ENCODE measurements at places on chromosomes 6 and 20.

- DNase-seq, result no peak
Measured at GRCh38 chr6:33192105-33192646, at the start of gene COL11A2. COL11A2 (minus strand) TSS chr6:33192467; CDS start chr6:33192240, 227 bp downstream.

DNA sequence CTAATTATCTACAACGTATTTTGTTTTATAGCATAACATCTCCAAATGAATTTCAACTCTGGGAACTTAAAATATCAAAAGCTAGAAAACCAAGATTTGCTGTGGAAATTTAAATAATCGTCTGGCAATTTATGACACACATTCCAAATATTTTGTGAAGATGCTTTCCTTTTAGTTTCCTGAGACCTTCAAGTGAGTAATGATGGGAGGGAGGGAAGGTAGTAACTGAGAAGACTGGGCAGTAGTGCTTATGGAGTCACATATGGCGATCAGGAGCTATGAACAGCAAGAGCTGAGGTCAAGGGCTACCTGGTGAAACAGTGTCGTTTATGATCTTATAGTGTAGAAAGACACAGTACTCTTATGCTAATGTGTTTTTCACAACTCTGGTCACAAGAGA is 178.2 kb upstream of the THEMIS start:
- no peak for DNase-seq

GRCh38 chr20:64011366-64011779 is 24.6 kb upstream of the C20orf204 start:
- DNase-seq, result no peak

DNA sequence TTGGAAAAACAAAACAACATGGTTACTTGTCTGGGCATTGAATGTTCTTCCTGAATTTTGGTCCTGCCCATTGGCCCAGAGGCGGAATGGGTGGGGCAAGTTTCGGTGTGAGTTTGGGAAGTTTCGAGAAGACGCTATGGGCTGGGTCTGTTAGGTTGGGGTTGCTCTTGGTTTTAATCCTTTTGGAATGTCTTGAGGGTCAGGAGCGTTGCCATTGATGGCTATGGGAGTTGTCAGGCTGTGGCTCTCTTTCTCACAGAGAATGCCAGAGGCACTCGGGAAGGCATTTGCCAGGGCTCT is 135.0 kb downstream of the LRRC1 start:
- DNase-seq, result no peak

DNA sequence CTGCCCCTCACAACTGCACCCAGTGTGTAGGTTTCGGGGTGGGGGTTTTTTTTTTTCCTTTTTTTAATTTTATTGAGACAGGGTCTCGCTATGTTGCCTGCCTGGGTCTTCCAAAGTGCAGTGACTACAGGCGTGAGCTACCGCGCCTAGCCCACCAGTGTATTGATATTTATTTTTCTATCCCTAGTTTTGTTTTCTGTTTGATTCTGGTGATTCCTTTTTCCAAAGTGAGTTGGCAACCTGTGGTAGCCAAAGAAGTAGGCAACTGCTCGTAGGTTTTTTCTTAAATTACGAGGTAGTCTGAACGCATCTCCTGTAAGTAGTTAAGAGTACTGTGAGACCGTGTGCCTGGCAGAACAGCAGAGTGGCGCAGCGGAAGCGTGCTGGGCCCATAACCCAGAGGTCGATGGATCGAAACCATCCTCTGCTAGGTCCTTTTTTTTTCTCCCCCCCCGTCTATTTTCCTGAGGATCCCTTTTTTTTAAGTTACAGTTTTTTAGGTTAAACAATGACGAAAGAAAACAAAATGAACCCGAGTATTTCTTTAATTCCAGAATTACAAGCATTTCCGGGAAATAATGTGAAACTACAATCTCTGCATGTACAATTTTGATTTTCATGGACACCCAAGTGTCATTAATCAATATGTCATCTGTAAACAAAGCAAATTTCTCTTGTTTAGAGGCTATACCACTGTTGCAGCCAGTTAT is 78.7 kb upstream of the BTN3A2 start:
- DNase-seq, result peak; percentile 94

GRCh38 chr6:114323784-114324183 is 19.0 kb downstream of the HS3ST5 start:
- no peak for DNase-seq

DNA sequence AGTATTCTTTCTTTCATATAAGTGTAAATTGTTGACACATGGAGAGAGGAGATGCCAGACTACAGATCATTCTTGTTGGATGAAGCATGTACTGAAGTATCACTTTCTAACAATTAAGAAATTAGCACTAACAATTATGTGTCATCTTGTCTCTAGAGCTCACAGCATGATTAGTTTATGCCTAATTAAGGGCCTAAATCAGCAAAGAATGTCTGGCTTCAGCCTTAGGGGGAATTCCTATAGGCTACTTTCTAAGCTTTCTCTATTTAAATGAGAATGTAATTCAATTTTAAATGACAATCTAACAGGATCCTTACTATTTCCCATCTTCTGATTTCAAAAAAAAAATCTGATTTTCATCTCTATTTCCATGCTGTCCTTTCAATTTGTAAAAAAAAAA is 371.0 kb downstream of the EPHA7 start:
- DNase-seq, result no peak

- DNase-seq, result no peak
Measured at GRCh38 chr6:39430871-39431523, 108.5 kb upstream of the KCNK16 start.

GRCh38 chr6:1382331-1382882 is 7.0 kb upstream of the FOXF2 start:
- no peak for DNase-seq

DNA sequence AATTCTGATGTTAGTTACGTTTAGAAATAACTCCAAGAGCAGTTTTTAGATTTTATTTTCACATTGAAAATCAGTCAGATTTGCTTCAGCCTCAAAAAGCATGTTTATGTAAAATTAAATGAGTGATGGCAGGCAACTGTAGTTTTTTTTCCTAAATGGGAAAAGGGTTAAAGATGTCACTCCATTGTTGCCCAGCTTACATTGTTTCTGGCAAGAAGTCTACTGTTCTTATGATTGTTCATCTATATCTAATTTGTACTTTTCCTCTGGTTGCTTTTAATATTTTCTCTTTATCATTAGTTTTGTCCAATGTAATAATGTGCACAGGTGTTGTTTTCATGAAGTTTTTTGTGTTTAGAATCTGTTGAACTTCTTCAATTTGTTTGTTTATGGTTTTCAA is 6.7 kb upstream of the TTK start:
- DNase-seq, result no peak

DNA sequence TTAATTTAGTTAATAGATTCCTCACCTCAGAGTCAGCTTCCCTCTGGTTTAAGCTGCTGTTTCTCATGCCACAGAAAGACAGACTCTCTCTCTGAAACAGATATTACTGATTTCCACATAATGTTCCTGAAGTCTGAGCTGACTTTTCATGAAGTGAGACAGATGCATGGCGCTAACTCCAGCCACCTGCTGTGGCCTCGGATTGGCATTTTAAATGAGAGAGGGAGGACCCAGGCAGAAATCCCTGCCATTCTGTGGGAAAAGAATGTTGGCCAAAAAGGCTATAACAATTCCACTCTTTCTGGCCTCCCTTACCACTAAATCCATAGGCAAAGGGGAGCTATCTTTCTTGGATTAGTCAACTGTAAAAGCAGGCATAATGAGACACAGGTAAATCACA is 354.1 kb upstream of the CDH4 start:
- DNase-seq, result no peak

DNA sequence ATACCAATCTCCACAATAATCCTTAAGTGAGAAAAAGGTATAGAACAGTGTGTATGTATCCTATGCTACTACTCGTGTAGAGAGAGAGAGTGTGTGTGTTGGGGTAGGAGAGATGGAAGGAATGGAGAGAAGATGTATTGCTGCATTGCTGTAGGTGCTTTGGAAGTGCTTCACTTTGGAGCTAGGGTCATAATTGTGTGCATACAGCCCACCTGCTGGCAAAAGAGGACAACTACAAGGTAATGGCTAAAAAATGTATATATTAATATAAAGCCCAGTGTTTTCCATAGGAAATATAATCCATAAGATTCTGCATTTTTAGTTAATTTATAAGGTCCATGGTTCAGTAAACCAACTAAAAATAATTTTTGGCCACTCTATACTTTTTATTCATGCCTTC is 36.1 kb downstream of the SERAC1 start:
- DNase-seq, result peak; percentile 66

DNA sequence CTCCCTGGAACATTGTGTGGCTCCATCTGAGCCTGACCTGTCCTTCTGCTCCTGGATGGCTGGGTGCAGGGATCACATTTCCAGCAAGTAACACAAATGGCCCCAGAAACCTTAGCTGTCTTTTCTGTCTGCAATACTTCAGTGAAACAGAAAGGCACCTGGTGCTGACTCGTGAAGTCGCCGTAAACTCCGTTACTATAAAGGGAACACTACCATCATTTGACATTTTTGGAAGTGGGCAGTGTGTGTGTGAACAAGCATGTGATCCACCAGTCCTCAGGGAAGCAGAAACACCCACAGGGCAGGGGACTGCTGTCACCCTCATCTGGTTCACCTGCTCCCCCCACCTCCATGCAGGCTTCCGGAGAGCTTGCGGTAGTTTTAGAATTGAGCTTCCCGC is 23.9 kb downstream of the SERPINB6 start:
- DNase-seq, result no peak

DNA sequence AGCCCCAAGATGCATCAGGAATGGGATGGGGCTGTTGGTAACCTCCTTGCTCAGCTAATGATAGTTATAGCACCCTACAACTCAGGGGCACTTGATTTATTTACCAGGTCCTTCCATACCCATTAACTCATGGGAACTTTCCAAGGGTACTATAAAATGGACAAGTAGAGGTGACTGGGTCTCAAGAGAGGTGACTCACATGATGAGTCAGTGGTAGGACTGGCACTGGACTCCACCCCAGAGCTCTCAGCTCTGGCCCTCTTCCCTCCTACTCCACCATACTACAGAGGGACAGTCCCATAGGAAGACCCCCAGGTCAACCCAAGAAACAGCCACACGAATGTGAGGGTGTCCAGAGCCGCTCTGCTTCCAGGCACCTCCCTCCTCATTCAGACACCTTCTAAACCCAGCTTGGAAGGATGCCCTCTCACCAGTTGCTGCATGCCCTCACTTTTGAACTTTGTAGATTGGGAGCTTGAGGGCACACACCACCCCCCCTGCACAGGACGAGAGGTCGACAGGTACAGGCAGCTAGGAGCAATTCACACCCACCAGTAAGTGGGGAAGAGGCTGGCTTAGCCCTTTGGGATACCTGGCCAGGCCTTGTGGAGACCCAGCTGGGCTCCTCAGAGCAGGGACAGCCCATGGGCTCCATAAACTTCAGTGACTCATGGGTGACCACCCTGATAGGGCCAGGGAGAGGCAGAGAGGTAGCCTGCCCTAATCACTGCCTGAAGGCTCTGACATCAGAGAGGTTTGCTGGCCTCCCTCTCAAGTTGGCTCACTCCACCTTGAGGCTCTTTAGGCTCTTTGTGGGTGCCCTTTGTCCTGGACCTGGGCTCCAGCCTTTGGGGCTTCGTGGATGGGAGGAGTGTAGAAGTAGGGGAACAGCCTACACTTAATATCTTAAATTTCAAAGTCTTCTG is 81.6 kb upstream of the MLN start:
- DNase-seq, result no peak
